Fibroblast of skin of right biceps (primary cell): ENCODE measurements at places on chromosomes 16 and 17.

GRCh38 chr16:69942099-69942491, 9.0 kb upstream of the CLEC18A start:
- DNase-seq: no peak

- peak; percentile 8 for DNase-seq
Observed at GRCh38 chr16:9602189-9602588, 510.7 kb downstream of the HAPSTR1 start.

- DNase-seq: no peak
Observed at GRCh38 chr16:83791916-83792315, 15.9 kb upstream of the HSBP1 start.

DNA sequence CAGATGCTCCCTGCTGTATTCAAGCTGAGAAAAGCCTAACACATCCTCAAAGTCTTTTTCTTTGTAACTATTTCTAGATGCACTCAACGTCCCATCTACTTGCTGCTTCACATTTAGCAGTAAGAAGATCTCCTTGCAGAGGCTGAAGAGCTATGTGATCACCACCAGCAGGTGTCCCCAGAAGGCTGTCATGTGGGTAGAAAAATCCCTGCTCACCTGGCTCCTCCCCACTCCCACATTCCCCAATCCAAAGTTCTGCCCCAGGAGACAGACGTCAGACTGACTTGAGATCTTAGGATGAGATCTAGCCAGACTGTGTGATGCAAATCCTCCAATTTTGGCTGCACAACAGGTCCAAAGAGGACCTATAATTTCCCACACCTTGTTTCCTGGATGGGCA, 1.1 kb downstream of the CCL13 start:
- no peak for DNase-seq

GRCh38 chr17:69744512-69745070, 330.1 kb downstream of the MAP2K6 start:
- no peak for DNase-seq

GRCh38 chr16:47477679-47478078, 16.5 kb downstream of the PHKB start:
- DNase-seq: peak; percentile 53

- DNase-seq: no peak
Observed at GRCh38 chr16:51701025-51701424, 550.0 kb upstream of the SALL1 start.

- peak; percentile 22 for DNase-seq
Observed at GRCh38 chr17:79090443-79091225, 16.0 kb downstream of the ENGASE start.

- peak; percentile 75 for DNase-seq
Observed at GRCh38 chr17:77449908-77450741, 309.4 kb downstream of the SEC14L1 start.

DNA sequence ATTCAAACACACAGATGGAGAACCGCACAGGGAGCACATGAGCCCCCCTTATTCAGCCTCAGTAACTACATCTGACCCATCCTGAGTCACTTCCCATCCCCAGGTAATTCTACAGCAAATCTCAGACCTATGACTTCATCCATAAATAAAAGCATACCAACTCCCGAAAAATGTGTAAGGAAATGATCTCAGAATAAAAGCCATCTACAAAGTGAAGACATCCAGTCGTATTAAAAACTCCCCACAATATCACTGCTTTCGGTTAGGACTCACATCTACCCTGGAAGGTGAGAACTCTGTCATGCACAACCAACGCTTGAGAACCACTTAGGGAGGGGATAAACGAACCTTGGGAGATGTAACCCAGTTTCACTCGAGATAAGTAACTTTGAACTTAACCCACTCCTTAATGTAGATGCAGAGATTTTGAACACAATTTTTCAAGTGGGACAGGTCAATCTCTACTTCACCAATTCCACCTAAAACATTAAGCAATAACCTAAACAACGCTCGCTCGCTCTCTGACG, 1.3 kb downstream of the USP36 start:
- peak; percentile 52 for DNase-seq

GRCh38 chr17:39236981-39237441, 11.3 kb upstream of the STAC2 start:
- no peak for DNase-seq

- no peak for DNase-seq
Observed at GRCh38 chr17:78664476-78665386, 87.5 kb upstream of the DNAH17 start.

DNA sequence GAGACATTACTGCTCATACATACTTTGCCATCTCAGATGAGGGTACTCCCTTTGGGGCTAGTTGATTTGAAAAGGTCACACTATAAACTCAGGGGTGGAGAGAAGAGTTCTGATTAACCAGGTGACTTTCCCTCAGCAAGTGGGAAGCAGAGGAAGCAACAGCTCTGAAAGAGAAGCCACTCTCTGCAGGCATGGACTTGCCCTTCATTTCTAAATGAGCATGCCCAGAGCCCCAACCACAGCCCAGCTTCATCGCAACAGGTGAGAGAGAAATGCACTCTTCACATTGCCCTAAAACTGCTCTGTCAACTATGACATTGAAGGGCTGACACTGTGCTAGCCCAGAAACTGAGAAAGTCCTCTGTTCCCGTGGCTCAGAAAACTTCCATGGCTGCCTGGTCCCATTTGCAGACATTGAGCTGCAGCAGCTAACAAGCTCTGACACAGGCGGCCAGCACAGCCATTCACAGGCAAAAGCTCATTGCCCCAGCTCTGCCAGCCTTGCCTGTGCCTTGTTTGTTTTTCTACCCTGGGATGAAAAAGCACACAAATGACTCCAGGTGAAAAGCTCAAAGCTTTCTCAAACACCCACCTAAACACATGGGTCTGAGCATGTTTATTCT, 419.8 kb upstream of the DYNLRB2 start:
- DNase-seq: no peak

- DNase-seq: no peak
Observed at GRCh38 chr16:3119286-3119685, 6.9 kb downstream of the ZNF205 start.

GRCh38 chr16:50478075-50478772, 70.0 kb upstream of the NKD1 start:
- DNase-seq: no peak

GRCh38 chr17:40542558-40543411, 22.5 kb downstream of the CCR7 start:
- DNase-seq: peak; percentile 90

DNA sequence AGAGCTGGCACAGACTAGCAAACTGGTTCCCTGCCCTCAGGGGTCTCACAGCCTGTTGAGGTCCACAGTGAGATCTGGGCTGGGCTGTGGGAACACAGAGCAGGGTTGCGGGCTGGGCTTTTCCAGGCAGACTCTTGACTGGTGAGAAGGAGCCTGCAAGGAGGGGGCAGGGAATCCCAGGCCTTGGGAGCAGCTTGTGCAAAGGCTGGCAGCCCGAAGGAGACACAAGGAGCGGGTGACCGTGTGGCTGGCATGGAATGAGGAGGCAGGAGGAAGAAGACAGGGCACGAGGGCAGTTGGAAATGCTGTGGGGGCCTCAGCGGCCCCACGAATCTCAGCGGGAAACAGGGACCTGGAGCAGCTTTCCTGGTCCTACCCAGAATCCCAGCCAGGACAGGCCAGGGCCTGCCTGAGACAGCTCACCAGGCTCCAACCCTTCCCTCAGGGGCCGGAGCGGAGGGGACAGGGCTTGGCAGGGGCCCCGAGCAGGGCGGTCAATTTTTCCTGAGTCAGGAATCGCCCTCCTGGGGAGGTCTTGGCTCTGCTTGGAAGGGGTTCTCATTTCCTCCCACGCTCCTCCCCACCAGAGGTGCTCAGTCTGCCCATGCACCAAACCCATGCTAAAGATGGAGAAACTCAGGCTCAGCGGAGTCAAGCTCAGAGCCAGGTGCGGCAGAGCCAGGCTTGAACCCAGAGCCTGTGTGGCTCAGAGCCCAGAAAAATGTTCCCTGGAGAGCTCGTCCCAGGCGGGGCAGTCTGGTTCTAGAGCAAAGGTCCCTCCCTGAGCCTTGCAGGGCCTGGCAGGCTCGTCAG, 9.2 kb upstream of the SNN start:
- DNase-seq: no peak
